GM12892 (cell line): ENCODE measurements at places on chromosomes 2 and 18.

- DNase-seq: no peak
Measured at GRCh38 chr18:75053028-75053629, 155.8 kb downstream of the PTGR3 start.

- DNase-seq: no peak
Measured at GRCh38 chr2:240129731-240130392, 6.2 kb downstream of the COPS9 start.

- DNase-seq: no peak
Measured at GRCh38 chr2:214856137-214856536, 46.7 kb upstream of the BARD1 start.

GRCh38 chr2:207182911-207183310 is 17.2 kb upstream of the KLF7 start:
- no peak for DNase-seq

DNA sequence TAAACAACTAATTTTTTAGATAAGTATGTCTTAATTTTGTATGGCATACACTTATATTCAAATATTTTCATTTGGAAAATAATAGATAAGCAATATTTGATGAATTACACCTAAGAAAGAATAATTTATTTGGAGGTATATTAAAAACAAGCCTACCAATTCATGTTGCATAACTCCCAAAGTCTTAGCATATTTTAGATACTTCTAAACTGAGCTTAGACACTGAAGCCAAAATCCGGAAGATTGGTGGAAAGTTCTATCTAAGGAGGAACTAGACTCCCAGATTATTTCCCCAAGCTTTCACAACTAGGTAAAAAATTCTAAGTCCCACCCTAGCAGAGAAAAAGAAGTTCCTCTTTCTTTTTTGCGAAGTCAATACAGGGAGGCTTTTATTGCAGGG is 221.0 kb upstream of the MMADHC start:
- no peak for DNase-seq

DNA sequence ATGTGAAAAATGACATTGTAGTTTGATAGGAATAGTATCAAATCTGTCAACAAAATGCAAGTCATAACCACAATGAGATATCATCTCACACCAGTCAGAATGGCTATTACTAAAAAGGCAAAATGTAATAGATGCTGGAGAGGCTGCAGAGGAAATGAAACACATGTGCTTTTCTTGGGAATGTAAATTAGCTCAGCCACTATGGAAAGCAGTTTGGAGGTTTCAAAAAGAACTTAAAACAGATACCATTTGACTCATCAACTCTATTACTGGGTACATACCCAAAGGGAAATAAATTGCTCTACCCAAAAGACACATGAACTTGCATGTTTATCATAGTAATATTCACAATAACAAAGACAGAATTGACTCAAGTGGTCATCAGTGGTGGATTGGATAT is 572.6 kb downstream of the TRIB2 start:
- no peak for DNase-seq

- DNase-seq: no peak
Measured at GRCh38 chr2:131050896-131051295, 42.4 kb downstream of the FAM168B start.

DNA sequence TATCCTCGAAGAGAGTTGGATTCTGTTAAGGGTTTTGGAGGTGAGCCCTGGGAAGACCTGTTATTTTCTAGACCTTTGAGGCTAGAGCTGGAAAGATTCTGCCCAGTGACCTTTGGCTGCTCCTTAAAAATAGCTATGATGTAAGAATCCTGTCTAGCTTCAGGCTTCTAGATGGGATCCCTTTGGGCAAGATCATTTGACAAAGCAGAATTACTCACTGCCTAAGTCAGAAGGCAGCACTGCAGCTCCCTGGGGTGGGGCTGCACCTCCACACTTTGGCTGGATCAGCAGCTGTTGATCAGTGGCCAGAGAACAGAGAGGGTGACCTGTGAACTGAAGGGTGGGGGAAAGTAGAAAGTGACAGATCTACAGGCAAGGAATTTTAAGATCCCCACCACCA is 103.8 kb downstream of the ASAP2 start:
- no peak for DNase-seq

DNA sequence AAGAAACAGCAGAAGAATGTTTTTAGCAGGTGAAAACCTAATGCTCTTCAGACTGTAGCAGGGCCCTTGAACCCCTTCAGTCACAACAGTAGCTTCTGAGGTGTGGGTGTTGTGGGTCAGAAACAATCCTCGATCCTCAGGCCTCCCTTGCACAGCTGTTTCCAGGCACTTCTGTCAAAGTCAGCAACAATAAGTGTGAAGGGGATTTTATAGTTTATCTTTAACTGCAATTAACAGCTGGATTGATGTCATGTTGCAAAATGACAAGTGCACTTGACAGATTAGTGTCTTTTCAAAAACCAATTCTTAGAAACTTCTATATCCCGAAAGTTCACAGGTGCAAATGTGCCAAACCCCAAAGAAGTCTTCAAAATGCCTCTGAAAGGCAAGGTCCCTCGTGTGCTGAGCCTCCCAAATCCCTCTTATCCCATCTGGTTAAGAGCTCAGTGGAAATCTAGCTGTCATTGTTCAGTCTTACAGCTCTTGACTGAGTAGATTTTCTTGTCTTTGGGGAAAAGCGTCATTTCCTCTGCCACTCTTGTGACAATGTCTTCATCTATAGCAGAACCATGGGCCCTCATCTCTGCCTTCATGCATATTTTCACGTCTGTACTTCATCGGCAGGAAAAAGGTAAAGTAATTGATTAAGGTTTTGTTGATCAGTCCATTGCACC is 29.6 kb downstream of the M1AP start:
- DNase-seq: no peak

- DNase-seq: no peak
Measured at GRCh38 chr18:39620551-39621168, 2055.1 kb upstream of the CELF4 start.

DNA sequence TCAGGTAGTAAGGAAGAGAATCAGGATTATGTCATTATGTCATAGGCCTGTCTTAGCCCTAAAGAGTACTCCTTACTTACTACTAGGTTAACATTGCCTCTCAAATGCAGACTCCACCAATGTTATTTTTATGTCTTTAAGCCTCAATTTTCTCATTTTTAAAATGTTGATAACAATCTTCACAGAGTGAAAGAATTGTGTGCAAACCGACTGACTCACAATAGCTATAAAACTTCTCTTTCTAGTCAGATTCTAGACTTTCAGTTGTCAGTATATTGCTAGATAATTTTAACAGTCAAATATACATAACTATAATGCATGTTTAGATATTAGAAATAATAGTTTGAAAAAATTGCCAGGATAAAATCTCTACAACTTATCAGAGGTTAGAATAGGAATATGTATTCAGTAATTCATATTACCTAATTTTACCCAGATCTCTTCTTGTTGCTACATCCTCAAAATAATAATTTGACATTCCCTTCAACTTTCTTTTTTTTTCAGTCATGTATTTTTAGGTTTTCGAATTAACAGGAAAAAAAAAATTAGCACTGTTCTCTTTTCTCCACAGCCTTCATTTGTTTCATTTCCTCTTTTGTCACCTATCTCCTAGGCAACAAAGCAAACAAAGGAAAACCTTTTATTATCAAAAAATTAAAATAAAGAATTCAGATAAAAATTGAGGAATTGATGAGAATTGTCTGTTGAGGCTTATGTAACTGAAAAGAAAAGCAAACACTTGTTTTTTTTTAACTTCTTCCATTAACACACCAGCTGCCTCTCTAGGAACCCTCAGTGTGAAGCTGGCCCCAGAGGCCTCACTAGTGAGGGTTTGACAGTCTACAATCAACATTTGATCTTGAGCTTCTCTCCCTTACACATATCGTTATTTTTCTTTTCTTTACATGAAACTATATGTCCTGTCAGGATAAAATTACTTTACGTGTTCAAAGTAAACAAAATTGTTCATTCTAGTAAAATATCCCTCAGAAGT is 279.0 kb downstream of the CALCRL start:
- no peak for DNase-seq

GRCh38 chr2:52810460-52810859 is 957.1 kb upstream of the CHAC2 start:
- no peak for DNase-seq

DNA sequence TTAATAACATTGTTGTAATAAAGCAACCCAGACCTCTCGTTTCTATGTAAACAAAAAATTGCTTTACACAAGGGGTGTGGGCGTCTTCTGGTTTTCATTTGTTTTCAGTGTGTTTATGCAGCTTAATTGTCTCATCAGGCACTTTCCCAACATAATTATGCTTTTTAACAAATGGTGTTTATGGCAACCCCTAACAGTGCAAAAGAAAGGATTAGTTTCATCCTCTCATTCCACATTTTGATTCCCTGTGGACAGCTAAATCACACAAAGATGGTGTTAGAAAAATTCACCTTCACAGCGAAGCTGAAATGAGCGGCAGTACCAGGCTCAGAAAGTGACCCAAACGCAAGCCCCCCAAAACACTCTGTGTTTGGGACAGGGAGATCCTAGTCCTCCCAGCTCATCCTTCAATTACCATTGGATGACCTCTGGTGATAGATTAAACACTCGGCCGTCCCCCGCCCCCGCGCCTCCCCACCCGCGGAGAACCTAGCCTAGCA is 724 bp downstream of the FTCDNL1 start:
- no peak for DNase-seq

GRCh38 chr2:105909215-105909614 is 164.5 kb downstream of the NCK2 start:
- no peak for DNase-seq

DNA sequence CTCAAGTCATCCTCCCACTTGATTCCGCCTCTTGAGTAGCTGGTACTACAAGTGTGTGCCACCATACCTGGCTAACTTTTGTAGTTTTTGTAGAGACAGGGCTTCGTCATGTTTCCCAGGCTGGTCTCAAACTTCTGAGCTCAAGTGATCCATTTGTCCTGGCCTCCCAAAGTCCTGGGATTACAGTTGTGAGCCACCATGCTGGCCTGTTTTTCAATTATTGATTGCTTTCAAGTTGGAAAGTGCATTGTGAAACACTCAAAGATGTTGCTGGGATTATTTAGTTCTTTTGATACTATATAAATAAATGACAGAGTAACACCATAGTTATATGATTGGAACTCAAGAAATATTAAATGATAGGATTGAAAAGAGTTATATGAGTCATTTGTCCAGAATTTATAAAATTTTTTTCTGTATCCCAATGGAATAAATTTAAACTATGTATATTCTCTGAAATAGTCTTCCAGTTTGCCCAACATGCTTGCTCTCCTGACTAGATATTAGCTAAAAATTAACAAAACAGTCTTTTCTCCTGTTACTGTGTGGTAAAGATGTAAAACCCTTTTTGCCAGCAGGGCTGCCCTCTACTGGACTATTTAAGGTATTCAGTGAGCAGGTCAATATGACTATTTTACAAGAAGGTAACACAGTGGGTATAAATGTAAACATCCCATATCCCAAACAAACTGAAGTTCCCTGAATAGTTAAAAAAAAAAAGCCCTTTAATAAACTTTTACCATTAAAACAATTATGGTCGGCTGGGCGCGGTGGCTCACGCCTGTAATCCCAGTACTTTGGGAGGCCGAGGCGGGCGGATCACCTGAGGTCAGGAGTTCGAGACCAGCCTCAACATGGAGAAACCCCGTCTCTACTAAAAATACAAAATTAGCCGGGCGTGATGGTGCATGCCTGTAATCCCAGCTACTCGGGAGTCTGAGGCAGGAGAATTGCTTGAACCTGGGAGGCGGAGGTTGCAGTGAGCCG is 42.7 kb downstream of the ACSL3 start:
- no peak for DNase-seq

- DNase-seq: no peak
Measured at GRCh38 chr2:199810422-199811171, 40.4 kb downstream of the FTCDNL1 start.

DNA sequence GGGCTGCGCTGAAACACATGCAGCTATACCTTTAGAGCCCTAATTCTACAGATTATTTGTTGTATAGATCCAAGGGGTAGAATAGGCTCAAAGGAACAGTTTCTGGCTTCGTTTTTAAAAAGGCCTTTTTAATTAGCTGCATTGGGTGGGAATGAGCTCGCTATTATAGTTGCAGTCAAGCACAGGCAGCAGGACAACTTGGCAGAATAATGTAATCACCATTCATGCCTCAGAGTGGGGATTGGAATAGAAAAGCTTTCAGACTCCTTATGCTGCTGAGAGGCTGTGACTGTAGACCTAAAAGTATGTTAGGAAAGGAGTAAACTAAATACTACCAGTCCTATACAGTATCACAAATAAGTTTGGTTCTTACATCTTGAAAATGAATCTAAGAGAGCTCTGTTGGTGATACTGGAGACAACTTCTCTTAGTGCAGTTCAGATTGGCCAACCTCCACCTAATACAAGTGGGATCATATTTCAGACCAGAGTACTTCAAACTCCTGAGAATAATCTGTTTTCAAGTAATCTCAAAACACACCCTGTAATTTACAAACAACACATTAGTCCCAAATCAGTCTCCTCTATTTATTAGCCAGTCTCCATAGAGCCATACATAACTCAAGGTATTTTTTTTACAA is 121.4 kb downstream of the ANTXR1 start:
- no peak for DNase-seq

DNA sequence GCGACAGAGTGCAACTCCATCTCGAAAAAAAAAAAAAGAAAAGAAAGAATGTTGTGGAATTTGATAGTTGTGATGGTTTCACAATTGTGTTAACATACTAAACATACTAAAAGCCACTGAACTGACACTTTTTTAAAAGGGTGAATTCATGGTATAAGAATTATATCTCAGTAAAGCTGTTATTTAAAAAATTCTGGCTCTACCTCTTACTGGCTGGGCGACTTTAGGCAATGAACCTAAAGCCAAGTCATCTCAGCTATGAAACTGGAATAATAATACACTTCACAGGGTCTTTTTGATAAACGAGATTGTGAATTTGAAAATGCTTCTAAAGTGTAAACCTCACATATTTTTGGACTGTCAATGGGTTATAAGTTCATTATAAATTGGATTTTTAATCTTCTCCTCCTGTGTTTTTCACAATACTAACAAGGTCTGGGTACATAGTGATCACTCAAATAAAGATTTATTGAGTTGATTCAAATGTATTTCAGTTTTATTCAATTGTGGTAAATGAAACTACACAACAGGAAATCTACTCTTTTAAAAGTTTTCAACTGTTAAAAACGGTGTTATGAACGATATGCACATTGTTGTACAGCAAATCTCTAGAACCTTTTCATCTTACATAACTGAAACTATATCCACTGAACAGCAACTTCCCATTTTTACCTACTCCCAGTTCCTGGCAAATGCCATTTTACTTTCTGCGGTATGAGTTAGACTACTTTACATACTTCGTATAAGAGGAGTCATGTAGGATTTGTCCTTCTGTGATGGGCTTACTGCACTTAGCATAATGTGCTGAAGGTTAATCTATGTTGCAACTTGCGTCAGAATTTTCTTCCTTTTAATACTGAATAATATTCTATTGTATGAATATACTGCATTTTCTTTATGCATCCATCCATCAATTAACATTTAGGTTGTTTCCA is 43.0 kb upstream of the GTF2A1L start:
- DNase-seq: no peak

DNA sequence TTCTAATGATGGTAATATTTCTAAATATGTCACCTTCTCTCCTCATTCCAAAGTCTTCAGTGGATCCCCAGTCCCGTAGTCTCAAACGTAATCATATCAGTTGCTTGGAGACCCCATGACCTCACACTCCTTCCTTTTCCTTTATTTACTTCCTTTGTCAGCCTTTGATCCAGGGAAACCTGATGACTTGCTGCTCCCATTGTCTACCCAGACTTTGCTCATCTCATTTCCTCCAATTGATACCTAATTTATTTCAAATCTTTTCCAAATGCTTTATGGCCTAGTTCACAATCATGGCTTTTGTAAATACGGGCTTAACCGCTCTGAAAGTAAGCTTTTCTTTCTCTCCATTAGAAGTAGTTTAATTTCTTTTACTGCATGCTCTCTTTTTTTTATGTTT is 402.4 kb upstream of the CYRIA start:
- no peak for DNase-seq
